Thoracic aorta (tissue), 2 donors: ENCODE measurements at places on chromosomes 5 and 9.

DNA sequence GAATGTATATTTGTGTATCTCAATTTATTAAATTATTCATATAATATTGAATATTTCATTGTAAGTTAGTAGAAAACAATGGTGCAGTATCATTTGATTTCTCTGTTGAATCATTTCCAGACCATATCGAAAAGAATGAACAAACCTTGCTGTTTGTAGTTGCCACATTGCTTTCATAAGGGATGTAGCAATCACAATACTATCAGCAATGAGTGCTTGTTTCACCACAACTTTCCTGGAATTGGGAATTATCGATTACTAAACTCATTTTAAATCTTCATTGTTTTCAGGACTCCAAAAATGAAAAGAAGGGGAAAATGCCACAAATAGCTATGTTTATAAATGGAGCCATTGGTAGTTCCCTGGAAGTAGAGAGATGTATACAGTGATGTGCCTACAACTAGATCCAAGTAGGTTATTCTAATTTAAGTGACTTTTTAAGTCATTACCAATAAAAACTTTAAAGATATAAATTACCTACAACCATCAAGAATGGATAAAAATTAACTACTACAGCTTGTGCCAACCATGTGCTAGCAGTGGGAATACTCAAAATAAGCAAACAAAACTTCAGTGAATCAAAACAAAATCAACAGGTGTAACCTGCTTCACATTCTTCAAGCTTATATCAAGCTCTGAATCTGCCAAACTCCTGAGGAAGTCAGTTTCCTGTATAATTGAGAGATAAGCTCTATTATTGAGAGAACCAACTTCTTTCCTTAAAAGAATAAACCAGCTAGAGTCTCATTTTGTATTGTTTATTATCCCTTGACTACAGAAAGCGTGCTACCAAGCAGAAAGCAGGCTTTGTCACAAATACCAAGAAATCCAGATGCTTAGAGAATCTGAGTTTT, 358.6 kb downstream of the ADGRV1 start:
- H3K36me3 ChIP-seq = no peaks in the 10 kb centered on the region
- no peaks in the 10 kb centered on the region for H3K4me1 ChIP-seq
- no peak overlapping the region for H3K27ac ChIP-seq
- no peak overlapping the region for H3K4me3 ChIP-seq
- DNase-seq = no peak
- no peaks in the 10 kb centered on the region for H3K27me3 ChIP-seq

- H3K27me3 ChIP-seq = no peaks in the 10 kb centered on the region
- H3K36me3 ChIP-seq = no peaks in the 10 kb centered on the region
- no peak for DNase-seq
- peak overlapping the region; percentile 51 for H3K4me3 ChIP-seq
- H3K4me1 ChIP-seq = peaks cover 57% of the 10 kb centered on the region
Observed at GRCh38 chr5:107564931-107565372, 105.8 kb downstream of the EFNA5 start.

DNA sequence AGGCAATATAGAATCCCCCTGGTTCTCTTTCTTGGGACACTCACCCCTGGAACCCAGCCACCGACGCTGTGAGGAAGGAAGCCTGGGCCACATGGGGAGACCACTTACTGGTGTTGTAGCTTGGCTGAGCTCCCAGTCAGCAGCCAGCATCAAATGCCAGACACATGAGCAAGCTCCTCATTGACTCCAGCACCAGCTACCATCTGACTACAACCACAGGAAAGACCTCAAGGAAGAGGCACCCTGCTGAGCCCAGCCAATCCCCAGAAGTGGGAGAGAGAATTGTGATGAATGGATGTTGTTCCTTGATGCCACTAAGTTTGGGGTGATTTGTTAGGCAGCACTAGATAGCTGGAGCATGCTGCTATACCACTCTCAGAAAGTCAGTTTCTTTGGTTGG, 36.0 kb downstream of the BNIP1 start:
- no peaks in the 10 kb centered on the region for H3K4me1 ChIP-seq
- no peaks in the 10 kb centered on the region for H3K27me3 ChIP-seq
- H3K4me3 ChIP-seq = no peak overlapping the region
- no peaks in the 10 kb centered on the region for H3K36me3 ChIP-seq
- DNase-seq = no peak

DNA sequence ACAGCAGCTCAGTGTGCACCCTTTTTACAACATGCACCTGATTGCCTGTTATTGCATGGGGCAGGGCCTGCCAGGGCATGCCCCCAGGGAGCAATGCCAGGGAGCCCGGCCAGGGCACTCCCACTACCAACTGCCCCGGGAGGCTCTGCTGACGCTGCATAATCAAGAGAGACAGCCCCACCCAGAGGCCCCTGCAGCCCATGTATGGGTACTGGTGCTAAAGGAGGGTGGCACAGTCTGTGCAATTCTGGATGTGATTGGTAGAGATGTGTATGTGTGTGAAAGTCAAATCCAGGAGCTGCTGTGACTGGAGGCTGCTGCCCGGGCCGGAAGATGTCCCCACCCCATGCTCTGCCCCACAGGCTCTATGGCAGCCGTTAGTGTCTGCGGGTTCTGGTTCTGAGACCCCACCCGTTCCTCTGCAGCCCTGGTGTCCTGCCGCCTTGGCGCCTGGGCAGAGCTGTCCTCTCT, 3.9 kb upstream of the NEURL1B start:
- H3K36me3 ChIP-seq = no peaks in the 10 kb centered on the region
- H3K27me3 ChIP-seq = no peaks in the 10 kb centered on the region
- H3K4me3 ChIP-seq = no peak overlapping the region
- no peak overlapping the region for H3K27ac ChIP-seq
- peaks cover 6% of the 10 kb centered on the region for H3K4me1 ChIP-seq

- no peak for DNase-seq
- peak overlapping the region; percentile 64 for H3K4me3 ChIP-seq
- H3K4me1 ChIP-seq = peaks cover 24% of the 10 kb centered on the region
- no peak overlapping the region for H3K27ac ChIP-seq
- H3K36me3 ChIP-seq = no peaks in the 10 kb centered on the region
Observed at GRCh38 chr9:972501-973294, 3.8 kb upstream of the DMRT3 start.

DNA sequence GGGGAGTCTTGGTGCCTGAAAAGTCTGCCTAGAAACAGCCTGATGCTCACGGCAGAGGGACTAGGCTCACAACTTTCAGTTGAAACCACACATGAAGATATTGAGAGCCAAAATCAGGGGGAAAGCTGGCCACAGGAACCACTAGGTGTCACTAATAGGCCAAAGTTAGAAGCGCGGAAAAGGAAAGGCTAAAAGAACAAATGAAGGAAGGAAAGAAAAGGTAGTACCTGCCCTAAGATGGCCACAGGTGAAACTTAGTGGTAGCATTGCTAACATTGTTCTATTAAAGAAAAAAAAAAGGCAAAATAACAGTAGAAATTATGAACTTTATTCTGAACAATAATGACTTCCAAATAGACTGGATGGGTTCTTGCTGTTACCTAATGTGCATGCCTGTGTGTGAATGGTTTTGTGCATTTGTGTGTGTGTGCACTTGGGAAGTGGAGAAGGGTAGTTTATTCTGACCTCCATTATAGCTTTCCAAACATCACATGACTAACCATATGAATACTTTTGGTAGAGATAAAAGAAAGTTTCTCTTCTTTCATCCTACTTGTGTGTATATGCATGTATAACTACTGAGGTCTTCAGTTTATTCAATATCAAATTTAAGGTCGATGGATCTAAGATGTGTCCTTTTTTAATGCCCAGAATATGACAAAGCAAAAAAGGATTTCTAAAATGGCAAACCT, 2.1 kb upstream of the RFESD start:
- DNase-seq = no peak
- peaks cover 28% of the 10 kb centered on the region for H3K4me1 ChIP-seq
- H3K36me3 ChIP-seq = no peaks in the 10 kb centered on the region
- H3K27ac ChIP-seq = peak overlapping the region; percentile 93
- H3K27me3 ChIP-seq = no peaks in the 10 kb centered on the region

DNA sequence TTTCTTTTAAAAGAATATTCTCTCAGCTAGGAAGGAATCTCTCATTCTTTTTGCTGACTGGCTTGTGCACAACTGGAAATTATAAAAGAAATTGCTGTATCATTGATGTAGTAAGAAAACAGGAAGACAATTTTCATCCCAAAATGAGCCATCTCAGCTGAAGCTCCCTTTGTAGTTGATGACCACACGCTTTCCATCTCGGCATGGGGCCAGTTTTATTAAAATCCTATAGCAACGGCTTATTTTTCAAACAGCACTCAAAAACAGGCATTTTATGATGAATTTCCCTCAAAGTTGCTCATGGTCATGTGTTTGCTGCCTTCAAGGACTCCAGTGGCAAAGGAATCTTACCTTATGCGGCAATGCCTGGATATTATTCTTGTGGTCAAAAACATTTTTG, 62.4 kb upstream of the GLIS3 start:
- no peak overlapping the region for H3K27ac ChIP-seq
- DNase-seq = no peak
- H3K4me3 ChIP-seq = no peak overlapping the region
- H3K27me3 ChIP-seq = no peaks in the 10 kb centered on the region
- no peaks in the 10 kb centered on the region for H3K4me1 ChIP-seq

DNA sequence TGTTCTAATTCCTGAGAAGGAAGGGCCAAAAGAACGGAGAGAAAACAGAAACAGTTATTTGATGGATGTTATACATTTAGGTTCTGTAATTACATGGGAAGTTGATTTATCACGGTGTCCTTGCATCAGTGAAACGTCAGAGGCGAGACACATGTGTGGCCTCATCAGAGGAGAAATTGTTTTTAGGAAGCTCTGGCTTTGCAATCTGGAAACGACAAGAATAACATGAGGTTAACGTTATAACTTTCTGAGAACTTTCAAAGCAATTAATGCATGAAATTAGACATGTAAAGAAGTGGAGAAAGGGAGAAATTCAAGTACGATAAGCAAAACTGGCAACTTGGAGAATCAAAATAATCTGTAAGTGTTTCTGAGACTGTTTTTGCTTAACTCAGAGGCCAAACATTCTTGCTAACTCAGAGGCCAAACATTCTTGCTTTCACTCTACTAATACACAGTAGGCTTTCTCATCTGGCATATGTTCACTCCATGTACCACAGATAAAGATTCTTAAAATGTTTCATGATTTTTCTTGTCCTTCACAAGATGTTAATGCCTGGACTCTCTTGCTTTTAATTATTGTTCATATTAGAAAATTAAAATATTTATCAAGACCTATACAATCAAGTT, 933.0 kb downstream of the TLE4 start:
- no peaks in the 10 kb centered on the region for H3K36me3 ChIP-seq
- H3K27ac ChIP-seq = no peak overlapping the region
- no peak overlapping the region for H3K4me3 ChIP-seq
- H3K4me1 ChIP-seq = peaks cover 13% of the 10 kb centered on the region

- H3K4me1 ChIP-seq = peaks cover 15% of the 10 kb centered on the region
- peaks cover 4% of the 10 kb centered on the region for H3K36me3 ChIP-seq
- no peak overlapping the region for H3K27ac ChIP-seq
- DNase-seq = no peak
- no peaks in the 10 kb centered on the region for H3K27me3 ChIP-seq
Observed at GRCh38 chr5:88756953-88757352, 126.0 kb downstream of the MEF2C start.

DNA sequence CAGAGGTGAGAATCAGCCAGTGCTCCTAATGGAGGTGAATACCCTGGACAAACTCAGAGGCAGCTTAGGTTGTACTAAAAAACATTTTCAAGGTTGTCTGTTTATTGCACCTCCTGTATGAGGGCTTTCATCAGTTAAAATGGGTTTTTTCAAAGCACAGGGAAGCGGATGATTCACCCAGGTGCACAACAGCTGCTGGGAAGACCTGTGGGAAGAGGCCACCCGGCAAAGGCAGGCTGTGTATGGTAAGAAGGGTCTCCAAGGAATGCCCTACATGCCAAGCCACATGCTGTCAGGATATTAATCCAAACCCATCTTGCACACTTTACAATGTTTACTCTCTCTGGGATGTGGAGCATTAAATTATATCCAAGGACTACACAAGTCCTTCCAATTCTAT, 14.7 kb downstream of the SIL1 start:
- H3K27ac ChIP-seq = no peak overlapping the region
- H3K27me3 ChIP-seq = no peaks in the 10 kb centered on the region
- H3K4me3 ChIP-seq = no peak overlapping the region
- peaks cover 38% of the 10 kb centered on the region for H3K4me1 ChIP-seq

GRCh38 chr9:99451112-99451606, 229.1 kb downstream of the SEC61B start:
- peaks cover 16% of the 10 kb centered on the region for H3K4me1 ChIP-seq
- no peak for DNase-seq
- no peaks in the 10 kb centered on the region for H3K27me3 ChIP-seq
- no peaks in the 10 kb centered on the region for H3K36me3 ChIP-seq

DNA sequence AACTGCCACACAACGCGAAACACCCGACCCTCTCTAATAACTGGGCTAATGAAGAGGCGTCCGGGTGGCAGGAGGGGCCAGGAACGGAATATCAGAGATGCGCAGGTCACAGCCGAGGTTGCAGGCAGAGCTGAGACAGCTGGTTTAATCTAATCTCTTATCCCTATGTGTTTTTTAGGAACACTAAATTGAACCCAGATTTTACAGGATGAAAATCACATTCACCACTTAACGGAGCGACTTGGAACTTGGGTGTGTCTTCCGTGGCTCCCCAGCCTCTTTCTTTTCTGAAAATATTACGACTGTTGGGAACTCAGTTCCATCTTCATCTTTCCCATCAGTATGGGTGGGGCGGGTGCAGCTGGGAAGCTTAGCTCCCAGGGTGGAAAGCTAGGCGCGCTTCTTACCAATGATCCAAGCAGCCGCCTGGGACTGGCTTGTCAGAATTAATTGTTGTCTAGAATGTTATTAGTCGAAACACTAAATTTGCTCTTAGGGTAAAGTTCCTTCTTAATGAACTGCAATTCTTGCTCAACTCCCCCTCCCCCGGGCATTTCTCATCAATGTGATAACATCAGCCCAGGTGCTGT, 92.5 kb downstream of the IRX2 start:
- no peak overlapping the region for H3K4me3 ChIP-seq
- no peaks in the 10 kb centered on the region for H3K4me1 ChIP-seq
- DNase-seq = no peak
- no peaks in the 10 kb centered on the region for H3K27me3 ChIP-seq
- no peaks in the 10 kb centered on the region for H3K36me3 ChIP-seq

- H3K27ac ChIP-seq = no peak overlapping the region
- H3K4me1 ChIP-seq = peaks cover 14% of the 10 kb centered on the region
- H3K27me3 ChIP-seq = no peaks in the 10 kb centered on the region
- DNase-seq = no peak
Observed at GRCh38 chr5:111697215-111697614, 59.8 kb downstream of the NREP start.

GRCh38 chr5:42634575-42634974, 122.0 kb upstream of the CCDC152 start:
- peaks cover 4% of the 10 kb centered on the region for H3K4me1 ChIP-seq
- H3K4me3 ChIP-seq = no peak overlapping the region
- H3K36me3 ChIP-seq = no peaks in the 10 kb centered on the region
- no peak for DNase-seq
- no peak overlapping the region for H3K27ac ChIP-seq

GRCh38 chr9:105119156-105119555, 125.3 kb upstream of the SLC44A1 start:
- no peaks in the 10 kb centered on the region for H3K27me3 ChIP-seq
- no peaks in the 10 kb centered on the region for H3K4me1 ChIP-seq
